ENCODE measurements at places on chromosomes 7 and 10.

- no peak for DNase-seq
These were observed 102.8 kb upstream of the ZNF438 start for GRCh38 chr10:31134311-31134952.

GRCh38 chr10:118543714-118544400 is 51.6 kb downstream of the PRLHR start:
- peak; percentile 33 for DNase-seq

DNA sequence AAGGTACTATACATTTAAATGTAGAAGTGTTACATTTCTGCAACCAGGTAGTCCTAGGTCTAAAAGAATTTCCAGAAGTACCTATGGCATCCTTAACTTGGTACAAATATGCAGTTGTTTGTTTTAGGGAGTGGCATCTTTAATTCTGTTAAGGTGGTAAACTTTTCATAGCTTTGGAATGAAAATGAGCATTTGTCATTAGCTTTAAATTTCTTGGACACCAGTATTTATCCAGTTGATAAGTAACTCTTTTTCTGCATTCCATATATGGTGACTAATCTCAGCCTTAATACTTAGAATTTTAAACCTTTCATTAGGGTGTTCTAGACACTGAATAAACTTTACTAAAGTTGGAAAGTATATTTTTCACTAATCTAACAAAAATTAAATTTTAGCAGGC is 10.8 kb downstream of the SLF2 start:
- no peak for DNase-seq

DNA sequence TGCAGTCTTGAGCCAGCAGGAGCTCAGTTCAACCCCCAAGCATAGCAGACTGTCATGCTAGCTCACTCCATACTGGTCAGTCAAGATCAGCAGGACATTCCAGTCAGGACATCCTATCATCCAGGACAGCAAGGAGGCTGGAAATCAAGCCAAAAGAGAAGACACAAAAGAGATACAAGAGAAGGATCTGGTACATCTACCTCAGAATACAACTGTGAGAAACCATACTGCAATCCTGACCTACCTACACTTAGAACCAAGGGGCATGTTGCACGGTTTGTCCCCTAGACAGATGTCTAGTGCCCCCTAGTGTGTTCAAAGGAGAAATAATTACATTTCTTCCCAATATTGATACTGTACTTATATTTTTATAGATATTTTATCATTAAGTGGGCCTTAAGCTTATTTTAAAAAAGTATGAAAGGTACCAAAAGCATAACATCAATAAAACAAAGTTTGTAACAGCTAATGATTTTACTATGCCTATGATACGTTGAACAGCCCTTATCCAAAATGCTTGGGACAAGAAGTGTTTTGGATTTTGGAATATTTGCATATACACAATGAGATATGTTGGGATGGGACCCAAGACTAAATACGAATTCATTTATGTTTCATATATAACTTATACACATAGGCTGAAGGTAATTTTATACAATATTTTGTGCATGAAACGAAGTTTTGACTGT is 26.7 kb downstream of the ERCC6 start:
- peak; percentile 51 for DNase-seq

DNA sequence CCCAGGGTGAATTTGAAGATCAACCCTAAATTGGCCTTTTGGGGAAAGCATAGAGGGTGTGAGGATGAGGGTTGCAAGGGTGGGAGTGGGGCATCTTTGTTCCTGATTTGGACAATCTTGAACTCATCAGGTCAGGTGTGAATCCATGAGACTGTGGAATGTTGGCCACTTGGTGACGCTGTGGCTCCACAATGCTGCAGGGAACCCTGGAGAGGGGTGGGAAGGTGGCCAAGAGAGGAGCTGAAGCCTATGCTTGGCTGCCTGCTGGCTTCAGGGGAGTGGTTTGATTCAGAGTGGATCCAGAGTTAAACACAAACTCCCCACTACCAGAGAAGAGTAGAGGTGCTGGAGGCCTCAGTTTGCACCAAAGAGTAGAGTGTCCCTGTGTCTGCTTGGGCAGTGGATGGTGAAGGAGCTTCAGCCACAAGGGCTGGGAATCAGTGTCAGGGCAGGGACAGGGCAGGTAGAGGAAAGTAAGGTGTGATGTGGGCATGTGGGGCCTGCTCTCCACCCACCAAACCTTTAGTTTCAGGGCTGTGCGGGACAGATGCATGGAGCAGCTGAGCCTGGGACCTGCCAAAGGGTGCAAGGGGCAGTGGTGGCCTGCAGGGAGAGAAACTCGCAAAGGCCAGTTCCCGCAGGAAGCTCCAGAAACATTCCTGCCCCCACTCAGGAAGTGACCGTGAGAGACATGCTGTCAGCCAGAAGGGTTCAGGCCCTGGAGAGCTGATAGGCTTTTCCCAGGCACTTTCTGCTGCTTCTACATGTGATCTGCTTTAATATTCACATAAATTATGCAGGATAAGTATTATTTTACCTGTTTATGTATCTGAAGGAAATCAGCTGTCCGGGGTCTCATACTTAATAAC is 81.0 kb upstream of the PRSS58 start:
- peak; percentile 10 for DNase-seq

All from AML-193 (cell line).